ENCODE measurements at places on chromosomes 13 and 19. TPM values are rescaled to one million over a fixed set of nuclear protein-coding genes. Genes with fewer than 3 reads are reported as not detected.

GRCh38 chr13:46553886-46554858 is 1.2 kb downstream of the LRCH1 start:
- DNase-seq: peak; percentile 87

The ARRDC2 gene
- total RNA-seq: 13.4 TPM

The CGB7 gene
- total RNA-seq: not detected

DNA sequence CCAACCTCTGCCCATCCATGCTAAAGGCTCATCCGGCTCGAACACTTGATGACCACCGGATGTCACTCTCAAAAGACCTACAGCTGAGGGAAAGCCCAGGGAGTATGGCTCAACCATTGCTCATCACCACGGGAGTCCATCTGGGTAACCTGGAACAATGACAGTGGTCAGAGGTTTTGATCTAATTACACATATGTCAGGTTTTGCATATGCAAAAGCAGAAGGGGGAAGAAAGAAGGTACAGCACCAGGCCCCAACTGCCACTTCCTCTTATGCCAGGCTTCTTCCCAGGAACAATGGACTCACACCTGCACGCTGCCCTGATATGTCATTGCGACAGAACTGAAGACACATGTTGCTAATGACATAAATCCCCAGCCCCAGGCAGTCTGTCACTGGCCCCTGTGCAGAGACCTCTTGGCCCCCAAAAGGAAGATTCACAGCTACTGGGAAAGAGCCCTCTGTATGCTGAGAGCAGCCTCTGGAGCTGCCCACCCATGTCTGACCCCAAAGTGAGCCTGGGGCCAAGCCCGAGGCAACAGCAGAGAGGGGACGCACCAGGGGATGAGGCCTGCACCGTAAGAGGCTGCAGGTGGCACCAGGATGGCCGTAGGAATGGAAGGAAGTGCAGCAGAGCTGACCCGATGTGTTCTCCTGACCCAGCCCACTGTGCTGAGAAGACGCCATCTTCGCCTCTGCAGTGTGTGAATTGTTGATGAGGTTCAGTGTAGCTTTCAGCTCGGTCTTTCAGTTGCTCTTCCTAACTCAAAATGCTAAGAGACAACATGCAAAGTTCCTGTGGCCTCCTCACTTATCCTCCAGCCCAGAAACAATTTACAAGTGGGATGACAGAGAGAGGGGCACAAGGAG is 26.3 kb downstream of the EPS15L1 start:
- peak; percentile 55 for DNase-seq

GRCh38 chr19:45664575-45664974 is 3.4 kb upstream of the GIPR start:
- no peak for DNase-seq

The ZNF154 gene
- total RNA-seq: not detected

GRCh38 chr13:36839281-36839680 is 20.3 kb downstream of the RFXAP start:
- no peak for DNase-seq

DNA sequence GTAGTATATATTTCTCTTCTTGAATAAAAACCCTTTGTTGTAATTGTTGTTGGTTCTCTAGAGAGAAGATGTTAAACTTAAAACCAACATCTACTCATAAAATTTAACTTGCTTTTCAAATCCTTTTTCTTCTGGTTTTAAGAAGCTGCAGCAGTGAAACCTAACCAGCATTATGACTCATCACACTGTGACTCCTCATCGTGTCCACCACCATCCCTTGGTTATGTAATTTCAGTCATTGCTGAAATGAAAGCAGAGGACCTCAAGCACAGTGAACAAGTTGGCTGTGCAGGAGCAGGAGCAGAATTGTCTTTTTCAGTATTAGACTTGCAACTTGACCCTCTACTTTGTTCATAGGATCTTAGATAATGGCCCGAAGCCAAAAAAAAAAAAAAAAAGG is 64.9 kb upstream of the HTR2A start:
- DNase-seq: peak; percentile 24

GRCh38 chr19:36151144-36152018 is 866 bp downstream of the COX7A1 start:
- no peak for DNase-seq

- DNase-seq: no peak
Observed at GRCh38 chr13:51922771-51923480, 61.2 kb downstream of the CCDC70 start.

DNA sequence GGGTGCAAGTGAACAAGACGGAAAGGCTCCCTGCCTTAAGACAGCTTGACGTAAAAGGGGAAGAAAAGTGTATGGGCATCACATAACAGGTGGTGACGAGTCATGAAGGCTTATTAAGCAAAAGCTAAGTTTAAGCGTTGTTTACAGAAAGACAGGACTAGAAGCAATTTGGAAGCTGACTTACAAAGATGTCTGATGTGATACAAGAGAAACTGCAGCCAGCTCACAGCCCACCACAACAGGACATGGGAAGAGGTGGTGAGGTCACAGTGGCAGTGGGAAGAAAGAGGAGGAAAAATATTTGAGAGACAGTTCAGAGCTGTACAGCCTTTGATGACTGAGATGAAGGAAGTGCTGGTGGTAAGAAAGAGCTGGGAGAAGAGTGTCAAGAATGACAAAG is 181.6 kb downstream of the KLF12 start:
- no peak for DNase-seq

The GRK1 gene
- total RNA-seq: not detected

DNA sequence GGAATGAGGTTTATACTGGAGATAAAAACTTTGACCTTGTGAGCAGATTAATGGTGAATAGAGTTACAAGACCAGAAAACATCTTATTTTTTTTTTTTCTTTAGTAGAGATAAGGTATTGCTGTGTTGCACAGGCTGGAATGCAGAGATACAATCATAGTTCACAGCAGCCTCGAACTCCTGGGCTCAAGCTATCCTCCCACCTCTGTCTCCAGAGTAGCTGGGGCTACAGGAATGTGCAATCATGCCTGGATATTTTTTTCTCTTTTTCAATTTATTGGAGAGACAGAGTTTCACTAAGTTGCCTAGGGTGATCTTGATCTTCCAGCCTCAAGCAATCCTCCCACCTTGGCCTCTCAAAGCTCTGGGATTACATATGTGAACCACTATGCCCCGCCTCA is 2139.1 kb downstream of the PCDH9 start:
- DNase-seq: no peak

DNA sequence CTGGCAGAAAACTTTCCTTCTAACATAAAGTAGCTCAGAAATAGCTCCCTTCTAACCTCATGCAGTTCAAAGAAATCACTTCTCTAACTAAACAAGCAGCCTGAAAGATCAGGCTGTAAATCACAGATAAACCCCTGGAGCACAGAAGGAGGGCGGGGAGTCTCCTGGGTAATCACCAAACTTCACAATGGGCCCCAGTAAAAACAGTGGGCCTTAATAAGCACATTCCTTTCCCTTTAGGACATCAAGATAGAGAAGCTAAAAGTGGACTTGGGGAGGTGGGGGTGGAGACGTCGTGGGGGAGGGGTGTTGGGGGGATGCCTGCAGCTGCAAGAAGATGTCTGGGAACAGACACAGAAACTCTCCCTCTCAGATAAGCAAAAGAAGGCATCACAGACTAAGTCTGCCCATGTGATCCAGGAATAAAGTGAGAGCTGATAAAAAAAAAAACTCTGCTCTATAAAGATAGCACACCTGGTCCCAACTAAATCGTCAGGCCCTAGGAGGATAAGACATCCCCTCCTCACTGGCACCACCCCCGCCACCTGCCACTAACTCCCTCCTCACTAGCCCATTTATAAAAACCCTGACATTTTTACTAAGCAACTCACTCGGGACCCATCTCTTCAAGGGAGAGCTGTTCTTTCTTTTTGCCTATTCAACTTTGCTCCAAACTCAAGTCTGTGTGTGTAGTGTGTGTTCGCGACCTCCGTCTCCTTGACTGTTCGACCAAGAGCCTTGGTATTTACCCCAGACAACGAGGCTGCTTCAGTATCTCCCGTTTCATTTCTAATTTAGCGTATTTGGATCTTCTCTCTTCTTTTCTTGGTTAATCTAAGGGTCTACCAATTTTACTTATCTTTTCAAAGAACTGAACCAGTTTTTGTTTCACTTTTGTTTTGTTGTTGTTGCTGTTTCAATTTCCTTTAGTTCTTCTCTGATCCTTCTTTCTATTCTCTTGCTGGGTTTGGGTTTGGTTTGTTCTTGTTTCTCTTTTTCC is 31.7 kb downstream of the DNAJC15 start:
- DNase-seq: peak; percentile 45

- DNase-seq: no peak
Observed at GRCh38 chr13:80339563-80339911, 1.4 kb downstream of the SPRY2 start.

DNA sequence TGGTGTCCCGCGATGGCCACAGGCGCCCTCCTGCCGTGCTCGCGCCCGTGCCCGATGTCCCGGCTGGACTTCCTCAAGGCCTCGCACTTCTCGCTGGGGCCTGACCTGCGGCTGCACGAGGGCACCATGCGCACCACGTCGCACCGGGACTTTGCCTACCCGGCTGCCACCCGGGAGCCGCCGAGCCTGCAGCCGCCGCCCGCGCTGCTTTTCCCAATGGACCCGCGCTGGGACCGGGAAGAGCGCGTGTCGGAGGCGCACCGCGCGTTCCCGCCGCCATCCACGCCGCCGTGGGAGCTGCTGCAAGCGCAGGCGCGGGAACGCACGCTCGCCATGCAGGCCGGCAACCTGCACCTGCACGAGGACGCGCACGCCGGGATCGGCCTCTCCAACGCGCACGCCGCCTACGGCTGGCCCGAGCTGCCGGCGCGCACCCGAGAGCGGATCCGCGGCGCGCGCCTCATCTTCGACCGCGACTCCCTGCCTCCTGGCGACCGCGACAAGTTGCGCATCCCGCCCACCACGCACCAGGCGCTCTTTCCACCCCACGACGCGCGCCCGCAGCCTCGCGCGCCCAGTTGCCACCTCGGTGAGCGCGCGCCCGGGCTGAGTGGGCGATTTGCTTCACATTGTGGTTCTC is 12.1 kb upstream of the PEX11G start:
- DNase-seq: peak; percentile 78

DNA sequence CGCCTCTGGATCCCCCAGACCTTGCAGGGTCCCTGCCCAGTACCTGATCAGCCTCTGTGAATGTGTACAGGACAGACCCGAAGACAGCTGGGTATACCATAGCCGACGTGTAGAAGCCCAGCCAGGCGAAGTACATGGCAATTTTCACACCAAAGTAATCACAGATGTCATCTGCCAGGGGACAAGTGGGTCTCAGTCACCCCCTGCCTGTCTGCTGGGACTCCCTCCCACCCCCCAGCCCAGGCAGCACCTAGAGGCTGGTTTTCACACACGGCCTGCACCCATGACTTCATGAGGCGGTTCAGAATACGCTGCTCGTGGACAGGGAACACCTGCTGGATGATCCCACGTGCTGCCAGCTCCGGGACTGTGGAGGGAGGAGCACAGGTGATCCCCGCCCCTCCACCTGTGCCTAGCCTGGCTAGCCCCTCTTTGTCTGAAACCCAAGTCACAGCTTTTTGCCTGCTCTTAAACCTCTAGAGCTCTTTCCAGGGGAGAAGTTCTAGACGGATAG is 3.6 kb downstream of the ANO8 start:
- no peak for DNase-seq

DNA sequence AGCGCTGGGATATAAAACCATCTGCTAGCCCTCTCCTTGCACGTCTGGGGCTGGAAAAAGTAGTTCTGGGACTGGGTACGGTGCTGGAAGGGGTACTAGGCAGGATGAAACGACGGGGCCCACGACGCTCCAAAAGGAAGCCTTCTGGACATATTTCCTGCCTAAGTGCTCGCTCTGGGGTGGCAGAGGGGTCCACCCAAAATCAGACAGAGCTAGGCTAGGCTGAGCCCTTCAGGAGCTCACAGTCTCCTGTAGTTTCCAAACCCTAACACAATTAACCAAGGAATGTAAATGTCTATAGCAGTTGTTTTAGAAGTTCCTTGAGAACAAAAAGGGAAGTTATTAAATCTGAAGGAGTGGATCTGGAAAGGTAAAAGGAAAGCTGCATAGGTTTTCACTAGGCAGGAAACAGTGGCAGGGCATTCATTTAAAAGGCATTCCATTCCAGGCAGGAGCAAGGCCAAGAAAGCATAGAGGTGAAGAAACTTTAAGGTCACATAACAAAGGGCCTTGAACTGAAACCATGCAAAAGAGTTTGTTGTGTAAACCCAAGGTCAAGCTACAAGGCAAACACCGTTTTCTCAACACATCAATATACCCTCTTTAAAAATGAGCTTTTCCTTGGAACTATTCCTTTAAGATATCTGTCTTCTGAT is 634 bp upstream of the DIAPH3 start:
- DNase-seq: no peak

DNA sequence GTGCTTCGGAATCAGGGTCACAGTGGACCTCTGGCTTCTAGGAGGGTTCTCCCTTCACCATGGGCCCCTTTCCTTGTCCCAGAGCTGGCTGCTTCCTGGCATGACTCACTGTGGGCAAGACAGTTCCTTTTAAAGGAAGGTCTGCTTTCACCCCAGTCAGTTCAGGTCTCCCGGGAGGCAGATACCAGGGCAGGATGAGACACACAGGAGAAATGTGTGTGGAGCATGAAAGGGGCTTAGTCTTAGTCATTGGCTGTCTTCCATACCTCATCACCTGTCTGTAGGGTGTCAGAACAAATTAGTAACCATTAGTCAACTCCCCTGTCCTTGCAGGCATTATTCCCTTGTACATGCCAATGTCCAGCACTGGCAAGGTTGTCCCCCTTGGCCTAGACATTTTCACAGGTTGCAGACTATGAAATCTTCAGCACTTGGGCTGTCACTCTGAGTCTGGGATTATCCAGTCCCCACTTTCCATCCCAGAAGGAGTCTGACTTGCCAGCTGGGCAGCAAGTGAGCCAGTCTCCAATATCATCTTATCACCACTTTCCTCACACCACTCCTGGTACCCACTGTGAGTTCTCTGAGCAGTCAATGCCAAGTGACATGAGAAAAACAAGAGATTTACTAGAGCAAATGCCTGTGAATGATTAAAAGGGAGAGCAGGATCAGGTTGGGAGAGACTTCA is 76.8 kb upstream of the MEDAG start:
- DNase-seq: peak; percentile 50

DNA sequence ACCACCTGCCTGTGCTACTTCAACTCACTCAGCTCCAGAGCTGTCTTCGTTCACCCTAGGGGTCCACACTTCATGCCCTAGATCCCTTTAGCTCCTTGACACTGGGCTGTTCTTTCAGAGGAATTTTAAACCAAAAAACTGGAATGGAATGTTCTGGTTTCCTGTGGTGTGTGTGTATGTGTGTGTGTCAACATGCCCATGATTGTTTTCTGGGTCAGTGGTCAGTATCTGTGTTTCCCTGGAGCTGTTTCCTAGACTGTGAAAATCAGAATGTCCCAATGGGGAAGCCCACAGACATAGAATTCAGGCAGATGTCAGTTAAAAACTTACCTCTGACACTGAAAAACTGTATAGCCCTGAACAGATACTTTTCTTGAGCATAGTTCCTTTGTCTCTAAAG is 1.3 kb downstream of the PMIS2 start:
- DNase-seq: no peak
